ENCODE measurements at places on chromosomes 3 and 15.

DNA sequence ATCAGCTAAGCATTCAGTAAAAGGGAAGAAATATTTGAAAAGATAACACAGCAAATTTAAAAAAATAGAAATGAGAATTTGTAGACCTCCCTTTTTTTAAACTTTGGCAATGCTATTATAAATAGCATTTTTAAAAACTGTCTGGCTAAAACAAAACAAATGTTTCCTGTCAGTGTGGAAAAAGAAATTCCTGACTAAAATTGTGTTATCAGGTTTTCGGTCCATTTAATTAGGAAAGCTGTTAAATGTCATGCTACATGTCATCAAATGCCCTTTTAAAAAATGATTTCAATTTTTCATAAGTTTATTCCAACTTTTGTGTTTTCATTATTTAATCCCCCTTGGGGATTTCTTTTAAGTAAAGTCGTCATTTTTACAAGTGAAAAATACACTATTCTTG lies 29.6 kb downstream of the COL8A1 start:
- no peak for DNase-seq

DNA sequence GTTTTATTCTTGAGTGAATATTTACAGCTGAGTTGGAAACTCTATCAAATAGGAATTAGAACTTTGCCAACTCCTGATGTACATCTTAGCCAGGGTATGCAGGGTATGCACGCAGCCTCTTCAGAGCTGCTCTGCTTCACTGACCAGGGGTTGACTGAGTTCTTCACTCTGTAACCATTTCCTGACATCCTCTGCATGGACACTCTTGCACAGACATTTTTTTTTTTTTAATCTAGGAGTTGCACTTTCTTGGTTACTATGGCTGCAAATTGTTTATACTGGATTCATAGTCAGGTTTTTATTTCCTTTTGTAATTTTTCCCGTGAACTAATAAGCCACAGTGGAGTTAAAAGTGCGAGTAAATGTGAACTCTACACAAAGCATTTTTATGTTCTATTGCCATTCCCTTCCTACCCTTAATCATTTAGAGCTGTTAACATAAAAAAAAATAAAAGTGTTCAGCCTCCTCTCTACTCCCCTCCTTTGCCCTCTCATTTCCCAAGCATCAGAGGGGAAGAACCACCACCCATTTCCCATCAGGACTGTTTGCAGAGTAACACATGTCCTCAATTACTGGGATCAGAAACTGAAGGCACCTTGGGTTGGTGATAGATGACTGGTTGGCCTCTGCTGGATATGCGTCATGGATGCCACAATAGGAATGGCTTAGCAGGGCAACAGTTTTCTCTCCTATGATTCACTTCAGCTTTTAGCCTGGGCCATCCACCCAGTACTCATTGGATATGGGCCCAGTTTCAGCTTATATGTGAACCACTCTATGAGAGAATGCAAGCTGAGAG lies 54.0 kb downstream of the DUT start:
- DNase-seq: peak; percentile 93

GRCh38 chr15:39030291-39031070 lies 465.9 kb upstream of the RASGRP1 start:
- DNase-seq: peak; percentile 70

DNA sequence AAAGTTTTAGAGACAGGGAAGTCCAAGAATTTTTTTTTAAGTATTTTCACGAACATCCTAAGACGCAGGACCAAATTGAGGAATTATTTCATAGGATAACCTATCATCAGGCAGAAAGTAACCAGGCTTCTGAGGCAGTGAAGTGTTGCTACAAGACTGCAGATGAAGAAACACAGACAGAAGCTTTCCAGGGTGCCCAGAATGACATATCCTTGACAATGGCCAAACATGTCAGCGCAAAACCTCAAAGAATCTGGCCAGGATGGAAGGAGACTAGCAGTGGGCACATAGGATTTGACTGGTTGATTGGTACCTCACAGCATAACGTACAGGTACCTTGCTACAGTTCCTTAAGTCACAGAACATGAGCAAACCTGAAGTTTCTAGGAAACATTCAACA lies 7.5 kb downstream of the ADAMTS9 start:
- DNase-seq: no peak

DNA sequence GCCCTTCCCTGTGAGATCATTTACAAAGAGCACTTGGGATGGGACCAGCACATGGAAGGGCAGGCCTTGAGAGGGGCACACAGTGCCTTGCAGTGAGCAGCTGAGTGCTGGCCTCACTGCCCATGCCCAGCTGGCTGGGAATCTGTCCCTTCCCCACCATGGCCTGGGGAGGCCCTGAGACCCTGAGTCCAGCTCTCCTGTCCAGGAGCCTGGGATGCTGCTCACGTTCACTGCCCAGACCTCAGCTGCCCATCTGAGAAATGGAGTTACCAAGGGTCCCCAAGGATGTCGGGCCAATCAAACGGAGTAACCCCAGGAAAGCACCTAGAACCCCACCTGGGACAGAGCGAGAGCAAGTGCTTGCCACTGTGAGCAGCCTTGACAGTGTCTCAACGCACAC lies 35.6 kb downstream of the WNT7A start:
- no peak for DNase-seq

- peak; percentile 32 for DNase-seq
Observed at GRCh38 chr15:51623386-51623938, 891 bp upstream of the DMXL2 start.

- peak; percentile 37 for DNase-seq
Observed at GRCh38 chr3:21573291-21573690, 177.7 kb downstream of the ZNF385D start.

GRCh38 chr3:180036092-180036670 lies 556 bp downstream of the PEX5L start:
- DNase-seq: no peak

DNA sequence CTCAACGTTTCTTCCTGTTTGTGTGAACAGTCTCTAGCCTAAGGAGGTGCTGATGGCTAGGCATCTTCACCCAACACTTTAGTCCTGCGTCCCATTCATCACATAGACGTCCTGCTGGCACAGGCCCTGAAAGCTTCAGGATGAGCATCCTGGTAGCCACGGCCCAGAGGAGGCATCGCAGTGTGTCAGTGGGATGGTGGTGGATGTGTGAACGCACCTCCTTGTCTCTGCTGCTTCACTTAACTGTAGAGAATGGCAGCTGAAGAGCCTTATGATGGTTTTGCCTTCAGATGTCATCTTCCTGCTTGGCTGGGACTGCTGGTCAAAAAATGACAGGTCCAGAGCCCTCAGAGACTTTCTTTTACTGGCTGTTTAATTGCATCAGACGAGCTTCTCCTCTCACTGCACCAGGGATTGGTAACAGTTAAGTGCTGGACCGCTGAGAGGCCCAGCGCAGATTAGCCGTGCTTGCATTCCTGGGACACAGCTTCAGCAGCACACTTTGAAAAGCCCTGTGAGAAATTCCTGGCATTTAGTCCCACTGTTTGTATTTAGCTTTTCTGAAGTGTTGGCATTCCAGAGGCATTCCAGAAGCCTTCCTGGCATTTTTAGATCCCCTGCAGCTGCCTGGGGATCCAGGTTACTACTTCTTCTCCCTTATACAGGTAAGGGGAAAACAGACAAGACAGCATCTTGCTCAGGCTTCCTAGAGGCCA lies 132.4 kb upstream of the PLXNA1 start:
- peak; percentile 42 for DNase-seq

DNA sequence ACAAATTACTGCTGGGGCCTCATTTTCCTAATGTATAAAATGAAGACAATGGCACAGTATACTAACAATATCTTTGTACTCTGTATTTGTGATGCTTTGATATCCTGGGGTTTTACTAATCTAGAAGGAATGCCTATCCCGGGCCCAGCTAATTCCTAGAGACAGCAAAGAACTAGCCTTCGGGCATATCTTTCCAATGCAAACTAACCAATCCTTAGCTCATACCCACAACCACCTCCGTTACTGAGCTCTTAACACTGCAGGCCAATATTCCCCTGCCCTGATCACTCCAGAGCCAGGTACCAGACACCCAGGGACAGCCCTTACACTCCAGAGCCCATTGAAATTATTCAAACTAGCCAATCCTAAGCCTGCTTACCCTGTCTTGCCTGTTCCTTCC lies 309.0 kb downstream of the ULK4 start:
- DNase-seq: peak; percentile 62

DNA sequence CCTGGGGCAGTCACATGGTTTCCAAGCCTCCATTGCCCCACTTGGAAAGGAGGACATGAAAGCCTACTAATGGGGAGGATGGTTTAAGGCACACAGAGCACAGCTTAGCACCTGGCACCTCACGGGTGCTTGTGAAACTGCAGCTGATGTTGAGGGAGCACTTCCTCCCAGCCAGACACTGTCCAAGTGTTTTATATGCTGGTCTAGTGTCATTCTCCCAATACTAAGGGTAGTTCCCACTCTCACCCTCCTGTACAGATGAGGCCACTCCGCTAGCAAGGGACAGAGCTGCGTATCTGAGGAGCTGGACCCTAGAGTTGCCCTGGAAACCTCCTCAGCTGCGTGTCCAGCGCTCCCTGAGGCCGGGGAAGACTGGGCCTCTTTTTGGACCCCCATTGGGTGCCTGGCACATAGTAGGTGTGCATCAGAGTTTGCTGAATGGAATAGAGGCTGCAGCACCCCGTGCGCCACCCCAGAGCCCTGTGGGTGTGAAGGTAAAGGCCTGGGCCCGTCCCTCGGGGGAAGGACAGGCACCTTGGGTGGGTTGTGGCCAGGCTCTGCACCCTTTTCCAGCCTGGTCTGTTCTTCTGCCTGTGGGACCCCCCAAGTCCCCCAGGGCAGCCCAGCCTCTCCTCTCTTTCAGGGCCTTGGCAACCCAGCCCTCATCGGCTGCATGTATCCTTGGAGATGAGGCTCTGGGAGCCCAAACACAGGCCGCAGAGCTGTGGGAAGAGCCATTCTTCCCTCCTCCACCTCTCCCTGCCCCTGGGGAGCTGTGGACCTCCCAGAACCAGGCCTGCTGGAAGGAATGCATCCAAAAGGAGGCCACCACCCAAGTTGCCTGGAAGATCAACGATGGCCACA lies 31.3 kb downstream of the DNASE1L3 start:
- DNase-seq: no peak

DNA sequence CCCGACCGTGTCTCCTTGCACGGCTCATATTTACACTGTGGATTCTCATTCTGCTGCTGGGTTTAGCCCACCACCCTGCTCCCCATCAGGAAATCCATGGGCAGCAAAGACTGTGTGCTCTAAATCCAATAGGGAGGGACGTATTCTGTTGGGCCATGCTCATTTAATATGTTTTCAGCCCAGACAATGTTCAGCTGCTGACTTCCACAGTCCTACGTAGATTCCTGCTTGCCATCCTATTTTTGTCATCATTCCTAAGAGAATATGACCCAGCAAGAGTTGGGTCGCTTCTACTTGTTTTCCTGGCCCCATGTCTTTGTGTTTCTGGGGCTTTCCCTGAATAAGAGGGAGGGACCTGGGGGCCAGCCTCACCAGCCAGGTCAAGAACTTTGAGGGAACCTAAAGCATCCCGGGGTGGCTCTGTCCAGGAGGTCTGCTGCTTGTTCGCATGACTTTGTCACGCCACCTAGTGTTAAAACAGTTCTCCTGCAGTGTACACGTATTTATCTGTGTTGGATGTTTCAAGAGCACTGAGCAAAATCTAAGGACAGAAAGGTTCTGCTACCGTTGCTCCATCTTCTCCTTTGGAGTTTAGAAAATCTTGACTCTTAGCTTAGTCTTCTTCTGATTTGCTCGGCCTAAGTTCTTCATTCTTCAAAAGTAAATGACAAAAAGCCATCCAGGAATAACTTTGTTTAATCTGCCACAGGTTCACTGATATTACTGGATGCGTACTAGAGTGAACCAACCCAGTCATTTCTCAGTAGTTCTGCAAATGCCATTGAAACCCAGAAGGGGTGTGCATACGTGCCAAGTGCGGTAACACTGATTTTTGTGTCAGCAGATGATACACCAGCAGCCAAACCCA lies 79.8 kb upstream of the NR2E3 start:
- DNase-seq: peak; percentile 66

DNA sequence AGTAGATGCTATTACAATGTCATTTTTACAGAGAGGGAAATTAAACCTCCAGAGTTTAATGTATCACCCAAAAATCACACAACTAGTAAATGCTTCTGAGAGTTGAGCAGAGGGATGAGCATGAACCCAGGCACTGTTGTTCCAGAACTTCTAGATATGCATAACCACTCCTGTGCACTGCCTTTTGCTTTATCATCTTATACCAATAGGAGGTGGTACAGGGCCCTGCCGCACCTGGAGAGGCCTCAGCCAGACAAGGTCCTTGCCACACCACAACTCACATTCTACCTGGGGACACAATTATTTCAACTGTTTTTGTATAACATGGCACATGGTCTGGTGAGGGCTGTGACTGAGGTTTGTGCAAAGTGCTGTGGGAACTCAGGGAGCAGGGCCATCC lies 78.5 kb upstream of the NTRK3 start:
- no peak for DNase-seq

DNA sequence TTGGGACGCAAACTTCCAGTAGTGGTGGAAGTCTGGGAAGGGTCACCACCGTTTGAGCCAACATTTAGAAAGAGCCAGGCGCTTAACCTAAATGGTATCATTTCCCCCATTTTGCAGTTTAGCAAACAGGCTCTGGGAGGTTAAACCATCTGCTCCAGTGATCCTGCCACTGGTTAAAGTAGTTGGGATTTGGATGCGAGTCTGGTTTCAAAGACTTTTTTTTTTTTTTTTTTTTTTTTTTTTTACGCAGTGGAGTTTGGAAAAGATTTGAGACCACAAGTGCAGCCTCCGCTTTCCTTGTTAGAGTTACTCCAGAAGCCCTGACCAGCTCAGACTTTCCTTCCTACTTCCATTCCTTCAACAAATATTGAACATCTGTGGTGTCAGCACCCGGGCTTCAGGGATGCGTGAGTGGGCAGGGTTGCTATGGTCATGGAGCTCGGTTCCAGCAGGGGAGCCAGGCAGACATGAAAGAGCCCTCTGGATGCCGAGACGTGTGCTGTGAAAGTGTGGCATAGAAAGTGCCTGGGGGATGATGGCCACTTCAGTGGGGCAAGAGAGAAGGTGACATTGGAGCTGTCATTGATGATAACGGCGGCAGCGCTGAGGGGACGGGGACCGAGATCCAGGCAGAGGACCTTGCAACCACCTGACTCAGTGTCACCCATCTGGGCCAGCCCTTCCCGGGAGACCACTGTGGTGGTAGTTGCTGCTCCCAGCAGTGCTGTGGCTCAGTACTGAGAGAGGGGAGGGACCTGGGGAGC lies 1.1 kb upstream of the RNU6-1 start:
- DNase-seq: peak; percentile 47

DNA sequence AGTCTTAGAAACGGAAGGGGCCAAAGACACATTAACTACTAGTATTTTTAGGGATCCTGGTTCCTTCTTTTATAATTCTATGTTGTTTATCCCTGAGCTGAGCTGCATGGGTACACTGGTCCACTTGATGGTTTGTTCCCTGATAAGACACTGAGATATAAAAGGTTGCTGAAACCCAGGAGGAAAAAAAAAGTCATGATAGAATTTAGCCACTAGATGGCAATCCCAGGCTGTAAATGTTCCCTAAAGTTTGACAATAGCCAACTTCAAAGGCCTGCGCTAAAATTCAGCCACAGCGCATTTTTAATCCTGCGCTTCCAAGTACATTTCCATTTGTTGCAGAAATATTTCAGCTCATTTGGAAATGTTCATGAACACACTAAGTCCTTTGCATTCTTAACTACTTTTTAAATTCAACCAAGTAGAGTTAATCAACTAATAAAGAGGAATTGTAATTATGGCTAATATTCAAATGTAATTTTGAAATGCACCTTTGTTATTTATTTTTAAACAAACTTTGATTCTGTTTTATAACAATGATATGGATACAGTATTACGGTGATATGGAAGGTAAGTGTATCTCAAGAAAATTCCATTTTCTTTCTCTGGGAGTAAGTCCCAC lies 249.3 kb upstream of the FEZF2 start:
- peak; percentile 46 for DNase-seq
